ENCODE measurements at places on chromosomes 2 and 18.

DNA sequence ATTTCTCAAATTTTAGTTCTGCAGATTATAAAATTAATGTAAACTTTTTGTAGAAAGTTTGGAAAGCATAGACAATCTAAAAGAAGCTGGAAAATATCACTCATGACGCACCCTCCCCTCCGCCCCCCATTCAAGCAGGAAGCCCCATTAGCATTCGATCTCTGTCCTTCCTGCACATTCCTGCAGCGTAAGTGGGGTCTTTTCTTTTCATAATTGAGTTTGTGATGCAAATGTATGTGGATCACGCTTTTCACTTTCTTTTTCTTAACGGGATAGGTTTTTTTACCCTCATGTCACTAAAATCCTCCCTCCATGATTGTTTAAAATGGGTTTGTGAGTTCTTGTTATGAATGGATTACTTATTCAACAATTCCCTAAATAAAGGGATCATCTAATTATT lies 181.7 kb upstream of the HDAC4 start:
- no peak for DNase-seq

DNA sequence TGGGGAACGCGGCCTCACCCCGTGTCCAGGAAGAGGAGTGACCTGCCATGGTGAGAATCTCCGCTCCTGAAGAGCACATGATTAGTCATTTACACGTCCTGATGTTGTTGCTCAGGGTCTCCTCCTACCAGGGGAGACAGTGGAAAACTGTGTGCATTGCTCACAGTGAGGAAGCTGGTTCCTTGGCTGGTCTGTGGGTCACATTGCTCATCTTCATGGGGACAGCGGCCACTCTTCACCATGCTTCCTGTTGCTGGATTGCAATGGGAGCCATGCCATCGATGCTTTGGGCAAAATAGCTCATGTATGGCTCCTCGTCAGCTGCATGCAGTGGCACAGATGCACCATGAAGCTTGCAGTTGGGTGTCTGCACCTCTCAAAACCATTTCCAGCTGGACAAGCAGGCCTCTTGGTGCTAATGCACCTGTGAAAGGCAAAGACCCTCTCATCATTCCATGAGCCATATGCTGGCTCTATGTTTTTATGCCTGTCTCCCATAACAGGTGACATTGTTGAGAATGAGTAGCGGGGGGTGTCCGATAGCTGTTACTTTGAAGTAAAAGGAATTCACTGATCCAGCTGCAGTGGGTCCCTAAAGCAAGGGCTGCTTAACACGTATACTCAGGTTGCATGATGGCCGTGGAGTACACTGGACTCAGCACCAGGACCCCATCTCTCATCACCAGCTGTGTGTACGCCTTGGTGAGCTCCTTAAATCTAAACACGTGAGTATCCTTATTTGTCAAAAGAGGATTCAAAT lies 135.0 kb upstream of the ALKAL2 start:
- no peak for DNase-seq

DNA sequence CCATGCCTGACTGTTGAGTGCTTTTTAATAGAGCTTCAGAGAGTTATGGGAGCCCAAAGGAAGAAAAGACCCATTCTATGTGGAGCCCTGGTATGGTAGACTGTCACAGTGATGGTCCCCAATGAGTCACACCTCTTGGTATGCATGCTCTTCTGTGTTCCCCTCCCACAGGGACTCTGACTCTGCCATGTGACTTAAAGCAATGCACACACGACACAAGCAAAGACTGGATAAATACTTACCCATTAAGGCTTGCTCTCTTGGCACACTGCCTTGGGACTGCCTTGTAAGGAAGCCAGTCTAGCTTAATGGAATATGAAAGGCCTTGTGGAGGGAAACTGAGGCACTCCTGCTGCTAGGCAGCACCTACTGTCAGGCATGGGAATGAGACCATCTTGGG lies 16.7 kb upstream of the DTNB start:
- DNase-seq, result no peak

- no peak for DNase-seq
These were observed 6.4 kb upstream of the KCMF1 start for GRCh38 chr2:84964406-84965191.

- no peak for DNase-seq
These were observed 8.7 kb upstream of the AAK1 start for GRCh38 chr2:69652206-69652605.

GRCh38 chr18:30150586-30151250 lies 891.8 kb downstream of the DSC3 start:
- no peak for DNase-seq

DNA sequence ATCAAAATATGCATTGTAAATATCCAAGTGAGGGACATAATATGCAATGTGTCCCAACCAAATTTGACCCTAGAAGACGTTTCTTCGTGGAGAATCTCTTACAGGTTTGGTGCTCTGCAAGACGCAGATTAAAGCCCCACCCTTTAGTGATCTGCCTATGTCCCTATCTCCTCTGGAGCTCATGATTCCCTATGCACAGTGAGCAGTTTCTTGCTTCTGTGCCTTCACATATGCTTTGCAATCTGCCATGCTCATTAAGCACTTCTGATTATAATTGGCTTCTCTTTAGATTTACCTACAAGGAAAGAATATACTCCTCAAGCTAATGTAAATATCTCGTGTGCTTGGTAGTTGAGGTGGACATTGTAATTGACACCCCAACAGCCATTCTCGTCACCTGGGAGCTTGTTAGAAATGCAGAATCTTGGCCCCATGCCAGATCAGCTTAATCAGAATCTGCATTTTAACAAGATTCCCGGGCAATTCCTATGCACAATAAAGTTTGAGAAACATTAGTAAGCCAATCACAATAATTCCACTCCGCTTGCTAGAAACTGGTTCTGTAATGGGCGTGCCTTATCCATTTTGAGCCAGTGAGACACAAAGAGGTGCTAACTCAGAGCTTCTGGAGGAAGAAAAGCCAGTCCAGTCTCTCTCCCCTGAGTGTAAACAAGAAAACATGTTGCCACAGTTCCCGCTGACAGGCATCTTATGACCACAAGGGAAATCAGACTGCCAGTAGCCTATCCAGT lies 2.8 kb upstream of the PUM2 start:
- no peak for DNase-seq

GRCh38 chr2:30899516-30900054 lies 92.3 kb upstream of the CAPN13 start:
- no peak for DNase-seq

DNA sequence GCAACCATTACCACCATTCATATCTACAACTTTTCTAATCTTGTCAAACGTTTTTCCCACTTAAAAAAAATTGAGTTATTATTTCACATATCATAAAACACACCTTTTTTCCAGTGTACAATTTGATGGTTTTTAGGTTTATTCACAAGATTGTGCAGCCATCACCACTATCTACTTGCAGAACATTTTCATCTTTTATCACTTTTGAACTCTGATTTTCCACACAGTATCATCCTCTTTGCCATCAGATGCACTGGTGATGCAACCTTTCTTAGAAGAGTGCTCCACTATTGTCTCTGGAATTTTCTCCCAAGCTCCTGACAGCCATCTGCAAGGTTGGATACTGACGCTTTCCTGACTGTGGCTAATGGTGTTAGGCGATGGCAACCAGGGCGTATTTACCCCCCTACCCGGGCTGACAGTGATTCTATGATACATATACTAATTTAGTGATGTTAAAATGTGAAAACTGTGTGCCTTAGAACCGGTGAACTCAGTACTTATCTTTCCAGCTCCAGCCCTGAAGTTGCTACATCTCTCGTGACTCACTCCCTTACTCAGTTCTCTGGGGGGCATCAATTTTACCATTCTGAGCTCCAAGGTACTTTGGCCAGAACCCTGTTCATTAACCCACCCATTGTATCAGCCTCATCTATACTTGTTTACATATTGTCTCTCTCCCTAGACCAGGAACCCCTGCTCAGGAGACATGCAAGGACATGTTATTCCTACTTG lies 105.4 kb upstream of the SPRED2 start:
- DNase-seq, result peak; percentile 16

- no peak for DNase-seq
These were observed 112.9 kb downstream of the NR4A2 start for GRCh38 chr2:156219491-156220100.

DNA sequence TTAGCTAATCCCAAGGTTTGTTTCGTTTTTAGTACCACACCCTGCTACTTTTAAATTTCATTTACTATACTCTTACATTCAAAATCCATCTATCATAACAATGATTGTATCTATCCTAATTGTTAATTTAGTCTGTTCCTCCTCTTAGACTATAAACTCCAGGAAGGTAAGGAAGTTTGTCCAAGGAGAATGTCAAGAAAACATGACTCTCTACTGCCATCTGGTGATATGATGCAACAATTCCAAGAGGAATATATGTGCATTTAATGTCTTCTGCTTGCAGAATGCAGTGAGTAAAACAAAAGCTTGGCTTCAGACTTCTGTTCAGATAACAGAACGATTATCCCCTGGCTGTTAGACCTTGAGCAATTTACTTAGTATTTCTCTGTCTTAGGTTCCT lies 1267.1 kb downstream of the LRP1B start:
- DNase-seq, result peak; percentile 62

- no peak for DNase-seq
These were observed 32.0 kb downstream of the CENPO start for GRCh38 chr2:24824966-24825882.

DNA sequence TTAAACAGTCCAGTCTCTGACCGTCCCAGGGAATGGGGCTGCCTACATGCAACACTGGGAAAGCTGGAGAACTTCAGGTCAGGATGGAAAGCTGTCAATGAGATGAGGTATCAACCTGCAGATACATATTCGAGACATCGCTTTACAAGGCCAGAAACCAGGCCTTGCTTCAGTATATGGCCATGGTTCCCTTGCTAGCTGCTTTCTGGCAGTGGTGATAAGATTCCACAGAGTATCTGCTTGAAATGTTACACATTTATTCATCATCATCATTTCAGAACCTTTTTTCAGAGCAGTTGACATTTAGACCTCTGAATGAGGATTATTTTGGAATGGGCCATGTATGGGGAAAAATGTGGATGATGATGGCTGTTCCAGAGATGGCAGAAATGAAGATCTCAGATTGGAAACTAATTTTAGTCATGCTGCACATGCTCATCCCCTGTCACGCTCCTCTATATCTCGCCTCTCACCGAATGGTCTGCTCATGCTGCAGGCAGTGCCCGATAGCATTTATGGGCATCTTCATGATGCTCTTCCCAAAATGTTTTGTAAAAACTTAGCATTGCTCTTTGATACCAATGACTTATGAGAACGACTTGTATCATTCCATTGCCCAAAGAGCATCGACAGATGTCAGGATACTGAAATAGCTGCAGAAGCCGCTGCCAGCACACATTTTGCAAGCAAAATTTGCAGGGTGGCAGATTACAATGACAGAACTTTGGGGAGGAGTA lies 14.0 kb upstream of the BMP10 start:
- no peak for DNase-seq

GRCh38 chr2:83376731-83377130 lies 1082.3 kb downstream of the SUCLG1 start:
- DNase-seq, result no peak

GRCh38 chr18:34760444-34760843 lies 50.3 kb downstream of the DTNA start:
- no peak for DNase-seq

DNA sequence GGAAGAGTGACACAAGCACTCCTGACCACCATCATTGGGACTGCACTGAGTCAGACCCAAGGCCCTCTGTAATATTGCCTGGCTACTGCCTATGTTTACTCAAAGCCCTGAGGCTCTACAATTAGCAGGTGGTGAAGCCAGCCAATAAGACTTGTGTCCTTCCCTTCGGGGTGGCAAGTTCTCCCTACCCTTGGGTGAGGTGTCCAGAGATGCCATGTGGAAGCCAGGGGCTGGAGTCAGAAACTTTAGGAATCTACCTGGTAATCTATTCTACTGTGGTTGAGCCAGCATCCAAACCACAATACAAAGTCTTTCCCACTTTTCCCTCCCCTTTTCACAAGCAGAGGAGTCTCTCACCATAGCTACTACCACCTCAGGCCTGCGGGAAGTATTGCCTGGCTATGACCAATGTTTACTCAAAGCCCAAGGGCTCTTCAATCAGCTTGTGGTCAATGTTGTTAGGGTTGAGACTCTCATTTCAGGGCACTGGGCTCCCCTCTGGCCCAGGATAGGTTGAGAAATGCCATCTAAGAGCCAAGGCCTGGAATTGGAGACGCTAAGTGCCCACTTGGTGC lies 17.6 kb downstream of the DHRS9 start:
- no peak for DNase-seq

DNA sequence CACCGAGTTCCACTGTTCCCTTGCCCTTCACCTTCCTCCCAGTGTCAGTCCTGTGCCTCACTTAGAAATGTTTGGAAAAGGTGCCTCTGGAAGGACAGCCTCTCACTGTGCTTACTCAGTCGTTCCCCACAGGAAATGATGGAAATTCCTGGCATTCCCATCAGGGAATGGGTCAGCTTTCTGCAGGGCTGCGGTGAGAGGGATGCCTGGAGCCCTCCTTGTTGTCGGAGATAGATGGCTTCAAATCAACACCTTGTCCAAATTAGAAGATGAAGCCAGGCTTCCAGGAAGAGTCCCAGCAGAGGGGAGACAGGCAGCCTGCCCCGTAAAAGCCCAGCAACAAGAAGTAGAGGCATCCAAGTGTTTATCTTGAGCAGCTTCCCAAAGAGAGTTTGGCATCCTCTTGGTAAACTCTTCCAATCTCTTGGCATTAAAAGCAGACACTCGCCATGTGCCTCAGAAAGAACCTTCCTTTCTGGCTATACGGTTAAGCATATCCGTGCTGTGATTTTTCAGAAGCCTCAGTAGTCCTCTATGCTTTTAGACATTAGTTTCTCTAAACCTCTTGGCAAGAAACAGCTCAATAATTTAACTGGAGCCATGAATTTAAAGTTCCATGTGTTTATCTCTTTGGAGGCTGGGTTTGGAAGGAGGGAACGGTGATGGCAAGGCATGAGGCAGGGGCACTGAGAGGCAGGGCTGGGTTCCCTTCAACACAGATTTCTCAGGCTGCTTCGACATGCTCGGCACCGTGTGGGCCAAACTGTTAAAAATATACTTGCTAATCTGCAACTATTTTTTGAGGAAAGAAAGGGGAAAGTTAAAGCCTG lies 25.1 kb downstream of the COLEC12 start:
- DNase-seq, result no peak

DNA sequence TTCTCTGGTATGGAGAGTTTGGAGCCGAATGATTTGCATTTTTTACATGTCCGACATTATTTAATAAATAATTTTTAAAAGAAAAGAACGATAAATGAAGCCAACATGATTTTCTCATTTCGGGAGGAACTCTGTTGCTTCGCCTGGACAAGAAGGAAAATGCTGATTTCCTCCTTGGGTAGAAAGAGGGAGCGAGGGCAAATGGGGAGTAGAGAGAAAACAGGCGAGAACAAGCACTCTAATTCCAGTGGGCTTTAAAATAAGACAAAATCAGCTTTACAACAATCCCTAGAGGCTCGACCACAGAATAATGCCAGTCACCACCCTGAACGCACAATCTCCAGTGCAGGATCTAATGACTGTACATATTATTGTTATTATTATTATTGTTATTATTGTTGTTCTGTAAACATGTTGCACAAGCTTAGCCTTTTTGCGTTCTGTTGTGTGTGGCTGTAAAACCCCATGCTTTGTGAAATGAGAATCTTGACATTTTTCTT lies 3.7 kb downstream of the DLX1 start:
- no peak for DNase-seq
